ENCODE measurements at places on chromosomes 13 and 19.
A peak's percentile ranks its signal among the peaks of the same experiment; 100 is the strongest.

- DNase-seq, result no peak
These were observed 43.8 kb downstream of the SPTBN4 start for GRCh38 chr19:40510526-40511115.

DNA sequence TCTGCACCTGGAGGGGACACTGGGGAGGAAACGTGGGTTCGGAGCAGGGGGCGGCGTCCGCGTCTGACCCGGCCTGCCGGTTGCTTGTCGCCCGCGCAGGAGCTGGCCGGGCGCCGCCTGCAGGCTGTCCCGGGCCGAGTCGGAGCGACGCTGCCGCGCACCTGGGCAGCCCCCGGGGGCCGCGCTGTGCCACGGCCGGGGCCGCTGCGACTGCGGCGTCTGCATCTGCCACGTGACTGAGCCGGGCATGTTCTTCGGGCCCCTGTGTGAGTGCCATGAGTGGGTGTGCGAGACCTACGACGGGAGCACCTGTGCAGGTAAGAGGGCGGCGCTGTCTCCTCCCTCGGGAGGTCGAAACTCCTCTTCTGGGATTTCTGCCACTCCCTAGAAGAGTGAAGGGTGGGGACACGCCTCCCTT is 1.3 kb downstream of the ITGBL1 start:
- no peak for DNase-seq

GRCh38 chr13:49627831-49628652 is at the start of gene ARL11:
Gene ARL11, plus strand, starts transcription at chr13:49628507. Its CDS starts 1,941 bp downstream, at chr13:49630448.
- no peak for DNase-seq

DNA sequence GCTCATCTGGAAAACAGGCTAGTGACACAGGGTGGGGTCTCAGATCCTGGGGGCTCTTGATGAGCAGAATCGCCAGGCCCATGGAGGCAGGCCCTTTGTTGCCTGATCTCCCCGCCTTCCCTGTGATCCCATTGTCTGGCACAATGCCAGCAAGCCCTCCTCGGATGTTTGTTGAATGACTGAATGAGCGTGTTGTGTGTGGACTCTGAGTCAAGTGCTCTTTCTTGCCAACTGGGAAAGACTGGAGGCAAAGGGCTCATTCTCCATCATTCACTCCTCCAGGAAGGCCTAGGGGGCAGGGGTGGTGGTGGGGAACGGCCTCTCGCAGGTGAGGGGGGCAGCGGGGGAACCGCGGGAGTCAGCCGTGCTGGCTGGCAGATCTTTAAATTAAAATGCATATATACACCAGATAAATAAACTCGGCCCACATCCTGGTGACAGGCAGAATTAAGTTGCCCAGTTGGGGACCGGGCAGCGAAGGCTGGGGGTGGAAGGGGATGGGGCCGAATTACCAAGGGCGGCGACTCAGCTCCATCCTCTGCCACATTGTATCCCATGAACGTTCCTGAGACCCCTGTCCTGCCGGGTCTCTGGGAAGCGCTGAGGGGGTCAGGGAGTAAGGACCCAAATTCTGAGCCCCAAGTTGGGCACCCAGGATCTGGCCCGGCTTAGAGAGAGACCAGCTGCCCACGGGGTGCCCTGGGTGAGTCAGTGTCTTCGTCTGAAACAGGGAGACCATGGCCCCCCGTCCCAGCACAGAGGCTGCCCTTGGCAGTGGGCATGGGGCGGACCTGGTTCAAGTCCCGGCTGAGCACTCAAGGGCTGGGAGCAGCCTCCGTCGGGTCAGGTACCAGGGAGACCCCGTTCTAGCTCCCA is 24.5 kb downstream of the EFNA2 start:
- no peak for DNase-seq

DNA sequence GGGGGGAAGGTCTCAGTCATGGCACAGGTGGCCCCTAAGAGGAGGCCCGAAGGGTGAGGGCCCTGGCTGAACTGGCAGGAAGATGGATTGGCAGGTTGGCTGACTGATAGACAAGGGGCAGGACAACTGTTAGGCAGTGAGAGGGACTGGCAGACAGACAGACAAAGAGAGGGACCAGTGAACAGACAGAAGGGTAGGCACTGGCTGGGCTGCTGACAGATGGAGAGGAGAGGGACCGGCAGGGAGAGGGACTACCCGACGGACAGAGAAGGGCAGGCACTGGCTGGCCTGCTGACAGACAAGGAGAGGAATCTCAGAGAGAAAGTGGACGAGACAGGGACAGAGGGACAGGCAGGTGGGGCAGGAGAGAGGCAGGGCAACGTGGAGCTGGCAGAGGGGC is 31.8 kb upstream of the EHD2 start:
- no peak for DNase-seq

GRCh38 chr19:48970923-48971395 is 5.8 kb downstream of the FTL start:
- peak; percentile 80 for DNase-seq

- DNase-seq, result no peak
These were observed 8.1 kb downstream of the RPS9 start for GRCh38 chr19:54208784-54209057.

- no peak for DNase-seq
These were observed 6.6 kb upstream of the ZNF835 start for GRCh38 chr19:56678205-56678604.

DNA sequence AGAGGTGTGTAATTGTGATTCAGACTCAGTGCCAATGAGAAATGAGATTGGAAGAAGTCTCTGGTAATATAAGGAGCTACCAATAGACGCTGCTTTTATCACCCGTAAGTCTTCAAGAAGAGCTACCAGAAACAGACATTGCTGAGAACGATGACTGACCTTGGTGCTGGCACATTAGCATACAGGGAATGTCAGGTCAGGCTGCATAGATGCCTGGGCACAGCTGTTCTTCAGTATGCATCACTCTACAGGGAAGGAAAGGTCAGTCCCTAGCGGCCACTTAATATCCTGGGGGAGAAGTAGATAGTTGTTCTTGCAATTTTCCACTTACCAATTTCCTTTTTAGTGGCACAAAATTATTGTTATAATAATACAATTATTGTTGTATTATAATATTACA is 380.4 kb downstream of the PCDH9 start:
- no peak for DNase-seq

DNA sequence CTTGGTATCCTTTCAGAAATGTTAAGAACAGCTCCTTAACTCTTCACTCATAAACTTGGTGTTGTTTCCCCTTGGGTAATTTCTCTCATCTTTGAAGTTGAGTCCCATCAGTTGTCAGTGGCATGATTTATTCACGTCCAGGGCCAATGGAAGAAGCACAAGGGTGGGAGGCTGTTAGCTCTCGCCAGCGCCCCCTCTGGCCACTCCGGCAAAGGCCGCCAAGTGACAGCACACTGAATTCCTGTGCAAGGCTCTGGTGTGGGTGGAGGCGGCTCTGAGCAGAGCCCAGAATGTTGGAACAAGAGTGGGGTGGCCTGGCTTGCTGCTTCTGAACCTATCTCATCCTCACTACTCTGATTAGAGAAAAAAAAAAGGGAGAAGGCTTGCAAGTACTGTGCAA is 13.1 kb upstream of the MEDAG start:
- DNase-seq, result no peak

DNA sequence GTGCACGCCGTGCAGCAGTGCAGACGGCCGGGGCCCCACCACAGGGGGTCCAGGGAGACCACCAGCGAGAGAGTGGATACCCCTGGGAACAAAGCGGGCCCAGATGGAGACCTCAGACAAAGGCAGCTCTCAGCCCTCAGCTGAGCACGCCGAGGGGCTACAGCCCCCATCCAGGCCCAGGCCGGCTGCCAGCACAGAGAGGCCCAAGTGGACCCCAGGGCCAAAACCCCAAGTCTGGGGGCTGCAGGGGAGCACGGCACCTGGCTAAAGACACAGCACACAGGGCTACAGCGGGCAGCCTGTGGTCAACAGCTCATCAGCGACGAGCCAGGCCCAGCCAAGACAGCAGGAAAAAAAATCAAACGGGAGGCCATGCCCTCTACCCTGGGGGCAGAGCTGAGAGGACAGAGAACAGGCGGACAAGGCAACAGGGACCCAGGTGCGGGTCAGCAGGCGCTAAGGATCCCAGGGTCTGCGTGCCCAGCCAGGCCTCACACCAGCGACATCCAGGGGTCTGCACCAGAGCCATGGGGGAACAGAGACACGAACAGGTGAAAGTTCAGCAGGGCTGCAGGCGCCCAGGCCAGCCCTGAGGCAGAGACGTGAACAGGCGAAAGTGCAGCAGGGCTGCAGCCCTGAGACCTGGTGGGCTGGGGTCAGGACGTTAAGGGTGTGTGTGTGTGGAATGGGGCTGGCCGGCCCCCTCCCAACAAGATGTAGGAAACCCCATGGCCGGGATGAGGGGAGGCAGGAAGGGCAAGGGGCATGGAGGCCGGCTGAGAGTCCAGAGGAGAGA is 34.3 kb downstream of the RASA3 start:
- no peak for DNase-seq

DNA sequence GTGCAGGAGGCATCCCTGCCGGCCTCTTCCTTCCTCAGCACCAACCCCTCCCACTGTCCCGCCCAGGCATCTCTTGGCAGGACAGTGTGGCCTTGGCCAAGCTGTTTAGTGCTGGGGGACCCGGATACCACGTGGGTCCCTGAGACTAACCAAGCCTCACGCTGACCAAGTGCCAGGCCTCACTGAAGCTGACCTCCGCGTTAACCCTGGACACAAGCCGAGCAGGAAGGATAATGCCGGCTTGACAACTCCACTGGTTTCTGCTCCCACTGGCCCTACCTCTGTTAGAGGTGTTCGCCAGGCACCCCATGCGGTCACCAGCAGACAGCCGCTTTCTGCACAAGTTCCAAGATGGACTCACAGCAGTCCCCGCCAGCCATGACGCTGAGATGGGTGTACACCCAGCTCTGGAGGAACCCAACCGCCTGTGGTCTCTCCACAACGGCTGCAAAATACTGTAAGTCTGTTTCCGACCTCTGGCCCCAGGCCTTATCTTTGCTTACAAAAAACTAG is 12.4 kb downstream of the GRTP1 start:
- DNase-seq, result no peak

DNA sequence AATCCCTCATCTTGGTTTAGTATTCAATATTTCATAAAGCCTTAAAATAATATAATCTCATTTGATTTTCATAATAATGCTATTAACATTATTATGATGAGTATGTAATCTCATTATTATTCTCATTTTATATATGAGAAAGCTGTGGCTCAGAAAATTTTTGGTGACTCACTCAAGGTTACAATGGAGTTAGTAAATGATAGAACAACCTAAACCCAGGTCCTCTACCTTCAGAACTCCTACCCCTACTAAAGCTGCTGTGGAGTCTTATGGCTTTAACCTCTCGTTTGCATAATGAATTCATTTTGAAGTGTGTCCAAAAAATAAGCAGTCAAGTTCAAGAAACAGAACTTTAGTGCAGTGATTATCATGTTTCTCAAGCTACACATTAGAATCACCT is 226.3 kb downstream of the TBC1D4 start:
- DNase-seq, result no peak

GRCh38 chr13:112583592-112584277 is 4.2 kb downstream of the TUBGCP3 start:
- no peak for DNase-seq

DNA sequence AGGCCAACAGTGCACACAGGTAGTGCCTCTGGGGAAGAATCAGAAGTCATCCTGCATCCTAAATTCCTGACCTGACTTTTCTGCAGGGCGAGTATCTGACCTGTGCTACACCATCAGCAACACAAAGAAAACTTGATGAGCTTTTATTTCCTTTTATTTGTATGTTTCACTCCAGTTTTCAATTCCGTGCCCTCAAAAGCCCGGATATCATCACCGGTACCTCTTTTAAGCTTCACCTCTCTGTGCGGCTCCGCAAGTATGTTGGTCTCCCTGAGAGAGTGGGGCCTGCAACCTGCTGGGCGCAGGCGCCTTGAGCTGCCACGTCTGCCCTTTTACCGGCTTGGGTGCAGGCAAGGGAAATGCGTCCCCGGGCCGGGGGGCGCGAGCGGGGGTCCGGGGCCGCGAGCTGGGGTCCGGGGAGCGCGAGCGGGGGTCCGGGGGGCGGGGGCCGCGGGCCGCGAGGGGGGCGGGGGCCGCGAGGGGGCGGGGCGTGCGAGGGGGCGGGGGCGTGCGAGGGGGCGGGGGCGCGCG is 4.3 kb upstream of the DUXA start:
- peak; percentile 20 for DNase-seq

GRCh38 chr19:42124386-42124901 is 7.8 kb downstream of the POU2F2 start:
- DNase-seq, result no peak

- no peak for DNase-seq
These were observed 254.0 kb downstream of the TSHZ3 start for GRCh38 chr19:31095100-31095804.

GRCh38 chr13:99258210-99258860 is at the start of gene GPR18:
Gene GPR18, minus strand, starts transcription at chr13:99258379. Its CDS starts 2,507 bp downstream, at chr13:99255872.
- DNase-seq, result no peak

- DNase-seq, result peak; percentile 43
These were observed 59.4 kb upstream of the SPRY2 start for GRCh38 chr13:80400164-80400864.

DNA sequence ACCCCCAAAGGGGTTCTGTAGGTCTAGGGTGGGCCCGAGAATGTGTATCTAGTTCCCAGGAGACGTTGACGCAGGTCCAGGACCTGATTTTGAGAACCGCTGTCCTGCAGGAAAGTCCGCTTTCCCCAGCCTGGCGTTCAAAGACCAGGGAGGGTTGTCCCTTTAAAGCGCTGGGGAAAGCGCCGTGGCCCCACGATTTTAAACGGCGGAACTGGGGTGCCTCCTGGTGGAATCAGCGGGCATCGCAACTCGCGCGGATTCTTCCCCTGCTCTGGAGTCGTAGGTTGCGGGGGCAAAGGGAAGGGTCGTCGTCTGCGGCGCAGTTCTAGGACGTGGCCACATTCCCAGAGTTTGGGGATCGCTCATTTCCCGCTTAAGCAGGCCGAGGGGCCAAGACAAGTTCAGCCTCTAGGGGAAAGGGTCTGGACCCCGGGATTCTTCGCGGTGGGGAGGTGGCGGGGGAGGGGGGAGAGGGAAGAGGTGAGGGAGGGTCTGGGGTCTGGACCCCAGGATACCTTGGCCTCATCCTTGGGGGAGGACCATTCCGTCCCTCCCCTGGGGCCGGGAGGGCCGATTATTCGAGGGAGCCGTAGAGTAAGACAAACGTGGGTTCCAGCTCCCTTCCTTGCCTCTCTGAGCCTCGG is 7.7 kb downstream of the PNMA8B start:
- peak; percentile 76 for DNase-seq

- no peak for DNase-seq
These were observed 2.7 kb upstream of the RASA3 start for GRCh38 chr13:114134944-114135610.

GRCh38 chr19:39701291-39701690 is 3.0 kb upstream of the LGALS14 start:
- no peak for DNase-seq

GRCh38 chr19:53546758-53547513 is 9.0 kb downstream of the ZNF331 start:
- no peak for DNase-seq

Measured in NCI-H748 treated with DMSO at 0.1 percent for 48 hours (cell line).